ENCODE measurements at places on chromosomes 6 and 20. TPM values are rescaled to one million over a fixed set of nuclear protein-coding genes. Genes with fewer than 3 reads are reported as not detected.

DNA sequence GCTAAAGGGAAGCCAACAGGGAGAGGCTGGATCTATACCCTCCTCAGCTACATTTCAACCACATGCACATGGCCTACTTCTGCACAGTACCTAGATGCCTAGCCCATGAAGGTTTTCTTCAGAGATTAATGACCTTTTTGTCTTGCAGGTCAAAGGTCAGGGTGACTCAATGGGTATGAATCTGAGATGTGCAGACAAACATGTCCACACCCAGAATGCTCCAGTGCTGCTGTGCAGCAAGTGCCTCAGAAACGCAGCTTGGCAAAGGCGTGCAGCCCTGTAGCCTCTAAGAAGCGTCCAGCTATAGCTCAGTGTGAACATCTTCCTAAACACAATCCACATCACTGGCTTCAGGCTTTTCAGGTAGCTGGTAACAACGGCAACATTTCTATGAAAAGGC, 24.4 kb downstream of the MAP1LC3A start:
- no peak for DNase-seq

GRCh38 chr6:119482850-119483285, 133.3 kb upstream of the MAN1A1 start:
- DNase-seq: no peak

Gene PHACTR3
- not detected for total RNA-seq

Gene ADISSP
- 30.4 TPM for total RNA-seq

Gene MEI4
- not detected for total RNA-seq
